ENCODE measurements at places on chromosomes 1 and 21. TPM values are rescaled to one million over a fixed set of nuclear protein-coding genes. Genes with fewer than 3 reads are reported as not detected.

DNA sequence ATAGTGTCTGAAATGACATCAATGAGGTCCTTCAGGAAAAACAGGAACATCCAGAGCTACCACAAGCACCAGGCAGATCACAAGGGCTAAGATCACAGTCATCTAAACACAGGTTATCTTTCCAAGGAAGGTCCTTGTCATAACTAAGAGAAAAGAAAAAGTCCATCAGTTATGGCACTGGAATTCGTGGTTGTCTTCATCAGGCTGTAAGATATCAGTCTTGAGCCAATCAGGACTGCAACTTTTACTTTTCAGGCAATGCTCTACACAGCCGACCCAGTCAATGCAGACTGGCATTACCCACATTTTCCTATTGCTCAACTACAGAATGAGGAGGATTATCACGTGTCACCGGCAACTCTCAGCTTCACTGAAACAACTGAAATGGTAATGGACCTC lies 26.4 kb downstream of the SORT1 start:
- H3K4me3 ChIP-seq = no peak overlapping the region
- peaks cover 38% of the 10 kb centered on the region for H3K36me3 ChIP-seq
- peak overlapping the region; percentile 21 for H3K27ac ChIP-seq
- H3K4me1 ChIP-seq = peaks cover 16% of the 10 kb centered on the region

GRCh38 chr21:28910280-28910887 lies 82.3 kb downstream of the LTN1 start:
- H3K36me3 ChIP-seq = no peaks in the 10 kb centered on the region
- no peak for DNase-seq
- H3K4me1 ChIP-seq = no peaks in the 10 kb centered on the region
- no peaks in the 10 kb centered on the region for H3K27me3 ChIP-seq
- no peak overlapping the region for H3K27ac ChIP-seq

GRCh38 chr21:39513735-39514134 lies 62.0 kb downstream of the SH3BGR start:
- peaks cover 4% of the 10 kb centered on the region for H3K27me3 ChIP-seq
- H3K36me3 ChIP-seq = no peaks in the 10 kb centered on the region
- H3K4me1 ChIP-seq = no peaks in the 10 kb centered on the region
- DNase-seq = no peak
- H3K27ac ChIP-seq = no peak overlapping the region

GRCh38 chr1:85061711-85062424 lies 13.6 kb upstream of the MCOLN3 start:
- no peak overlapping the region for H3K27ac ChIP-seq
- H3K36me3 ChIP-seq = no peaks in the 10 kb centered on the region
- H3K27me3 ChIP-seq = no peaks in the 10 kb centered on the region
- peak; percentile 77 for DNase-seq
- no peaks in the 10 kb centered on the region for H3K4me1 ChIP-seq

The CLDN19 gene
- not detected for total RNA-seq

DNA sequence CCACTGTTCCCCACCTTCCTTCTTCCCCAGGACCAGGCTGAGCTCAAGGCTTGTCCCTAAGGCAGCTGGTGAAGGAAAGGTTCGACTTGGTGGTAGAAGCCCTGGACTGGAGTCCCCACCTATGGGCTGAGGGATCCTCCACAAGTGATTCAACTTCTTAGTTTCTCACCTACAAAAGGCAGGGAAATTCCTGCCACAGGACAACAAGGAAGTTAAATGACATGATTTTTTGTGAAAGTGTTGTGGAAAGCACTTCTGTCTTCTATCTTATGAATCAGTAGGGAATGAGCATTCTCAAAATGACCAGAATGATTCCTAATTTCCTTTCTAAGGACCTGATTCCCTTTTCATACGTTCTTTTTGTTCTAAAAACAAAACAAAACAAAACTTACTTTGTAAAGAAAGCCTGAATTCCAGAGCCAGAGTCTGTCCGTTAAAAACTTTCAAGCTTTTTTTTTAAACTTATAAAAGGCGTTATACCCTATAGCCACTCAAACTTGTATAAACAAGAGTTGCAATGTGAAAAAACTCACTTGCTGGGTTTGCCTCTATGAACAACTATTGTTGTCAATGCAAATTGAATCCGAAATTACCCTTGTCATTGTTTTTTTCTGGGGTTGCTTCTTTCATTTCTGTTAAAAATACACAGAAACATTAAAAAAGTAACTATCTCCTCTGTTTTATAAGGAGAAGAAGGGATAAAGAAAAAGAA lies 12.2 kb downstream of the KCNJ15 start:
- no peak overlapping the region for H3K4me3 ChIP-seq
- H3K36me3 ChIP-seq = no peaks in the 10 kb centered on the region
- H3K27me3 ChIP-seq = peaks cover 15% of the 10 kb centered on the region
- no peak overlapping the region for H3K27ac ChIP-seq
- no peak for DNase-seq
- no peaks in the 10 kb centered on the region for H3K4me1 ChIP-seq

Data from K562 (cell line).